Stimulated activated CD4-positive, alpha-beta T cell treated with anti-CD3 and anti-CD28 coated beads, Interleukin-2, amount 100 ng/mL, for 24 hours (primary cell): ENCODE measurements at places on chromosomes 7 and 10.

DNA sequence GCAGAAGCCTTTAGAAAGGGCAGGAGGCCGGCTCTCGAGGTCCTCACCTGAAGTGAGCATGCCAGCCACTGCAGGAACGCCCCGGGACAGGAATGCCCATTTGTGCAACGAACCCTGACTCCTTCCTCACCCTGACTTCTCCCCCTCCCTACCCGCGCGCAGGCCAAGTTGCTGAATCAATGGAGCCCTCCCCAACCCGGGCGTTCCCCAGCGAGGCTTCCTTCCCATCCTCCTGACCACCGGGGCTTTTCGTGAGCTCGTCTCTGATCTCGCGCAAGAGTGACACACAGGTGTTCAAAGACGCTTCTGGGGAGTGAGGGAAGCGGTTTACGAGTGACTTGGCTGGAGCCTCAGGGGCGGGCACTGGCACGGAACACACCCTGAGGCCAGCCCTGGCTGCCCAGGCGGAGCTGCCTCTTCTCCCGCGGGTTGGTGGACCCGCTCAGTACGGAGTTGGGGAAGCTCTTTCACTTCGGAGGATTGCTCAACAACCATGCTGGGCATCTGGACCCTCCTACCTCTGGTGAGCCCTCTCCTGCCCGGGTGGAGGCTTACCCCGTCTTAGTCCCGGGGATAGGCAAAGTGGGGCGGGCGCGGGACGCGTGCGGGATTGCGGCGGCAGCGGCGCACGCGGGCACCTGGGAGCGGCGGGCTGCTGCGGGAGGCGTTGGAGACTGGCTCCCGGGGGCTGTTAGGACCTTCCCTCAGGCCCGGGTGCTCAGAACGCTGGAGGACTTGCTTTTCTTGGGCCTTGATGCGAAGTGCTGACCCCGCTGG, at the start of gene FAS:
TSS of gene FAS (plus strand) at position 415 of the 777 bp plus-strand sequence. CDS start at position 494, 79 bp downstream.
- DNase-seq, result peak; percentile 73

DNA sequence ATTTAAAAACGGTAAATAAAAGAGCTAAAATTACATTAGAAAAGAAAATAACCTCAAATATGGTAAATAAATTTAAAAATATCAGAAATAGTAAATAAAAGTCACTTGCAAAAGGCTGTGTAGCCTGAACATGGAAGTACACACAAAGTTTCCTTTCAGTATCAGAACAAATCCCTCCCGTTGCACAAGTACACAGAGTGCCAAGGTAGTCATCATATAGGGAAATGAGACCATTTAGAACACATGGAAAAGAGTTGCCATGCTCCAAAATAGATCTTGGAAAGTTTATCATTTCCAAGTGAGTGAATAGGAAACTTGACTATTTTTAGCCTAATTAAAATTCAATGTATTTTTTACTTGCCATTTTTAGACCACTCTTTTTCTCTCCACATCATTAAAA, 11.6 kb downstream of the CALCR start:
- no peak for DNase-seq

DNA sequence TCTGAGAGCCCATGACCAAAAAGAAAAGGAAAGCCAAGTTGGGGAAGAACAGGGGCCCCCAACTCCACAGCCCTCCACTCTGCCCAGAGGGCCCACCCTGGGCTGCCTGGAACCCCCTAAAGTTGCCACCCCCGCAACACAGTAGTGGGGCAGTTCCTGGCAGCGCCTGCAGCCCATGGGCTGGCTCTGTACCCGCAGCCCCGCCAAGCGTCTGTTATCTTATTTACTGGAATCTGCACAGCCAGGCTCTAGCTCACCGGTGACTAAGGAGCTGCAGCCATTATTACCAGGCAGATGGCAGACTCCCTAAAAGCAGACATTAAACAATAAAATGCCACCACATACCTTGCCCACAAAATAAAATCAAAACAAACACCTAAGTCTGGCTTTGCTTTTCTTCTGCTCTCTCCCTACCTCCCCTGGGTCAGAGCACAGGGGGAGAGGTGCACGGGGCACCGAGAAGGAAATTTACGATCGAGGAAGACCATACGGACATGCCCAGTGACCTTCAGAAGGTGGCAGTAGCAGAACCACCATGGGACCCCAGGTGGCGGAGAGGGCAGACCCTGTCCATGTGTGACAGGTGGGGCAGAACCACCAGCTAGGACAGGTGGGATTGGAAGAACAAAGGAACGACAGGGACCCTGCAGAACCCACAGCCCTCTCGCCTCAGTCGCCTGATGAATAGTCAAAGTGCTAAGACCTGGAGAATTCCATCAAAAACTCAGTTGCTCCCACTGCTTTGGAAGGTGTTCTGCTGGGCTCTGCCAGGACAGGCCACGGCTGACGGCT, 66.3 kb downstream of the PRKAG2 start:
- DNase-seq, result no peak

DNA sequence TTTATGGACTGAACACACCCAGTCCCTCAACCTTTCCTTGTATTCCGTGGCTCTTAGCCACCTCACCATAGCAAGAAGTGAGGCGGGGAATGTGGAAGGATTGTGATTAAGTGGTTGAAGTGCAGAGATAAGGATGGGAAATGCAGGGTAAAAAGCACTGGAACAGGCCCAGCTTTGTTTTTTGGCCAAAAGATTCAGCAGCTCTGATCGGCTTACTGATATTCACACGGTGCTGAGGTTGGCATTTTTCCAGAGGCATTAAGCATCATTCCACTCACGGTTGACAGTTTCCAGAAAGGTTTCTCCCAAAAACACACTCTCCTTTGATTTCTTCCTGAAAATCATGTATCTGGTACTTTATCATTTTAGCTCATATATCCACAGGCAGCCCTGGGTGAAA, 544.2 kb downstream of the CNTNAP2 start:
- no peak for DNase-seq

DNA sequence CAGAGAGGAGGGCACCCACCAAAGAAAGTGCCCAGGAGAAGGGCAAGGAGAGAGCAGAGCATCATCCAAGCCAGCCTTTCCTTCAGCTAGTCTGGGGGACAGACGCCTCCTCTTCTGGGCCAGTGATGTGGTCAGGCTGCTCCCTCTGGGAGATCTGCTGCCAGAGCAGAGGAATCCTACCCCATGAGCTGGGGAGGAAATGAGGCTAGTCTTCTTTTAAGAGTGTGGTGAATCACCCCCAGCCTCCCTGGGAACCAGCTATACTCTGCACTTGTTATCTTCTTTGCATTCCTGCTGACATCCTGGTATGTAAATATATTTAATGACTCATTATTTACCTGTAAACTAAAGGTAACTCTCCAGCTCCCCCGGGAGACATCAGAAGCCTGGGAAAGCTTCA, 41.6 kb upstream of the EPHB6 start:
- DNase-seq, result no peak
